ENCODE measurements at places on chromosomes 12 and 14. TPM values are rescaled to one million over a fixed set of nuclear protein-coding genes. Genes with fewer than 3 reads are reported as not detected.

TSPAN11 gene
- 4.1 TPM for polyA plus RNA-seq

LMNTD1 gene
- 0.11 TPM for polyA plus RNA-seq

MRPL42 gene
- 30.6 TPM for polyA plus RNA-seq

DENR gene
- polyA plus RNA-seq = 26.2 TPM

KRT80 gene
- 3.0 TPM for polyA plus RNA-seq

GPRC5A gene
- 8.5 TPM for polyA plus RNA-seq

KRT3 gene
- not detected for polyA plus RNA-seq

CYP46A1 gene
- 0.91 TPM for polyA plus RNA-seq

NAV3 gene
- 5.3 TPM for polyA plus RNA-seq

ACOT6 gene
- not detected for polyA plus RNA-seq
